ENCODE measurements at places on chromosomes 1 and 21. TPM values are rescaled to one million over a fixed set of nuclear protein-coding genes. Genes with fewer than 3 reads are reported as not detected.
A peak's percentile ranks its signal among the peaks of the same experiment; 100 is the strongest.

DNA sequence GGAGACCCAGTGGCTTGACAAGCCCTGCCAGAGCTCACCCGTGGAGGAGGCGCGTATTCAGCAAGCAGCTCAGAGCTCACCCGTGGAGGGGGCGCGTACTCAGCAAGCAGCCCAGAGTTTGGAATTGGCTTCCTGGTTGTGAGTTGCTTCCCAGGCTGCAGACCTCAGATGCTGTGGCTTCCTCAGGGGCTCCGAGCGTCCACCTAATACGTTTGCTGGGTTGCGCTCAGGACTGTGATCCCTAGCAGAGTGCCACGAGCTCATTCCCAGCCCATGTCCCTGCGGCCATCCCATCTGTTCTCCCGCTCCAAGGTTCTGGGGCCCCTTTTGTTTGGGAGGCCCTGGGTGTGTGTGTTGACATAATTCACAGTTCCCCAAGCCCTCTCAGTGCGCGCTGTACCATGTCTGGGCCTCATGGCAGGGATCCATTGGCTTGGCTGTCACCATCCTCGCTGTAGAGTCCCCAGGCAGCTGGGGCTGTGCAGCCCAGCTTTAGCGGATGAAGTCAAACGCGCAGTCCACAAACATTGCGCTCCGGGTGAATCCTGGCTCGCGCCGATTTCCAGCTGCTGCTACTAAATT, 3.6 kb downstream of the AJAP1 start:
- DNase-seq: no peak

DNA sequence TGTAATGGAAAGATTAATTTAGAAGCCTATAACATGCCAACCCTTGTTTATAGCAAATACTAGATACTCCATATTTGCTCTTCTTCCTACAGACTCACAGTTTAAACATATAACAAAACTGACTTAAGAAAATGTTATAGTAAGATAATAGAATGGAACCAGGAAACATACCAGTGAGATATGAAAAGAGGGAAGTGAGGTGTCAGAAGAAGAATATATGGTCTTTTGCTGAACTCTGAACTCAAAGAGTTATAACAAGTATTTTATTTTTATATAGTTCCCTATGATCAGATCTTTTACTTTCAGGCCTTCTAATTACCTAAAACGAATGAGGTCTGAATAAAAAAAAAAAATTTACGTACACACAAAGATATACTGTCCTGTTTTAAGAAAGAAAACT, 20.9 kb downstream of the TMED5 start:
- DNase-seq: no peak

- DNase-seq: no peak
Measured at GRCh38 chr1:198929111-198929604, 290.3 kb downstream of the PTPRC start.

DNA sequence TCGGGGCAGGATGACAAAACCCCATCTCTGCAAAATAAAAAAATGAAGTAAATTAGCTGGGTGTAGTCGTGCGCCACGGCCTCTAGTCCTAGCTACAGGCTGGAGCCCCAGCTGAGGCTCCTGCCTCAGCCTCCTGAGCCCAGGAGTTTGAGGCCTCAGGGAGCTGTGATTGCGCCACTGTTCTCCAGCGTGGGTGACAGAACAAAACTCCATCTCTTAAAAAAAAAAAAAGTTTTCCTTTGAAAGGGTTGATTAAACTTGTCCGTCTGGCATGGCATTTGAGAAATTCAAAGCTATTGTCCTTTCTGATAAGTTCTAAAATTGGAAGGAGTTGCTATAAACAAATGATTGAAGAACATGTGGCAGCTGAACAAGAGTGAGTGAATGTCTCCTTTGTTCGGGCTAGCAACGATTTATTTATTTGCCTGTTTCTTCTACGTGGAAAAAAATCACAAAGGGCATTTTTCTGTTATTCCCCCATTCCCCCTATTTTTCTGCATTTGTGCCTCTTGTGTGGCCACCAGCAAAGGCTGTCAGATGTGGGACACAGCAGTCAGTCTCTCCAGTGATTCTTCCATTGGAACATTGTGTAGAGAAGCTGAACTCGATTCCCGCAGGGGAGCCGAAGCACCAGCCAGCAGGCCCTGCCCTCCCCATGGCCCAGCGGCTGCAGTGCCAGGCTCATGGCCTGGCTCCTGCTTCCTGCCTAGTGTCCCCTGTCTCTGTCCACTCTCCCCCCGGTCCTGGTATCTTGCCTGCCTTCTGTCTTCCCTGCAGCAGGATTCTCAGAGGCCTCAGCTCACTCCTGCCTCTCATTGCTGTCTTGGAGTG, 21.5 kb upstream of the PWP2 start:
- no peak for DNase-seq

- no peak for DNase-seq
Measured at GRCh38 chr1:15525050-15526020, 1.3 kb upstream of the DNAJC16 start.

DNA sequence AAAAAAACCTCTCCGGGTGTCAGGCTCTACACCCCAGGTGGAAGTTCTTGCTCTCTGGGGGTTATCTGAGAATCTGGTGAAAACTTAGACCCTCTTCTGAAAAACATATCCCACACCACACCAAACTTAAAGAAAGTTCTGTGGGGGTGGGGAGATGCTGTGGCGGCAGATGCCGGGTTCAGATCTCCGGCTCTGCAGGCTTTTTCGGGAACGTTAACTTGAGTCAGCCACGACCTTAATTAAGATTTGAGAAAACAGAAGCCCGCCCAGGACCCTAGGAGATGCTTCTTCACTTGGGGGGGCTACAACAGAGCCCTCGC, 2.3 kb downstream of the RCC2 start:
- DNase-seq: no peak

- no peak for DNase-seq
Measured at GRCh38 chr1:28534671-28535070, 18.2 kb upstream of the TRNAU1AP start.

DNA sequence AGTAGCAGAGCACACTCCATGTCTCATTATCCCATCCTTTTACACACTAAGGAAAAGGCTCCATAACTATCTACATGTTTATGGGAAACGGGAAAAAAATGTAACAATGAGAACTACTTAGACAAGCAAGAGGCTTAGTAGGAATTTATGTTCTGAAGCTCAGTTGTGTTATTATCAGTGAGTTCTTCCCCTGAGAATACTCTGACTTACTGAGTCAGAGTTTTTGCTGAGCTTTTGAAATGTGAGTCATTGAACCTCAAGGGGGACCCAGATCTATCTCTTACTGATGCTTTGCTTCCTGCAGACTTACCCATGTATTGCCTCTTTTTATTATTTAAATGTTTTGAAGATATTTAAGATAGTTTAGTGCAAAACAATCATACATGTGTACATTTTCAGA, 20.1 kb downstream of the CFHR5 start:
- DNase-seq: no peak

GRCh38 chr1:175402336-175402735, 209.8 kb upstream of the KIAA0040 start:
- peak; percentile 0 for DNase-seq

GRCh38 chr1:230067871-230068620, 1.0 kb downstream of the GALNT2 start:
- no peak for DNase-seq

The CD34 gene
- 1.2 TPM for polyA plus RNA-seq

The PARK7 gene
- polyA plus RNA-seq: 242 TPM

- DNase-seq: no peak
Measured at GRCh38 chr1:183652547-183653461, at the start of gene APOBEC4. Gene APOBEC4, minus strand, starts transcription at chr1:183653316. Its CDS starts 4,535 bp downstream, at chr1:183648781.

The TMCC2 gene
- 3.4 TPM for polyA plus RNA-seq

GRCh38 chr21:26469789-26470188, 103.3 kb downstream of the CYYR1 start:
- DNase-seq: peak; percentile 67

The PTPRC gene
- polyA plus RNA-seq: 0.20 TPM

The PAQR7 gene
- 10.5 TPM for polyA plus RNA-seq

- DNase-seq: no peak
Measured at GRCh38 chr1:157961805-157962762, 31.4 kb upstream of the KIRREL1 start.

GRCh38 chr1:245917403-245917802, 589.7 kb downstream of the SMYD3 start:
- no peak for DNase-seq

The VAV3 gene
- polyA plus RNA-seq: 0.01 TPM

GRCh38 chr1:23817633-23818032, 7.6 kb downstream of the HMGCL start:
- no peak for DNase-seq

The ZBTB8B gene
- polyA plus RNA-seq: not detected

DNA sequence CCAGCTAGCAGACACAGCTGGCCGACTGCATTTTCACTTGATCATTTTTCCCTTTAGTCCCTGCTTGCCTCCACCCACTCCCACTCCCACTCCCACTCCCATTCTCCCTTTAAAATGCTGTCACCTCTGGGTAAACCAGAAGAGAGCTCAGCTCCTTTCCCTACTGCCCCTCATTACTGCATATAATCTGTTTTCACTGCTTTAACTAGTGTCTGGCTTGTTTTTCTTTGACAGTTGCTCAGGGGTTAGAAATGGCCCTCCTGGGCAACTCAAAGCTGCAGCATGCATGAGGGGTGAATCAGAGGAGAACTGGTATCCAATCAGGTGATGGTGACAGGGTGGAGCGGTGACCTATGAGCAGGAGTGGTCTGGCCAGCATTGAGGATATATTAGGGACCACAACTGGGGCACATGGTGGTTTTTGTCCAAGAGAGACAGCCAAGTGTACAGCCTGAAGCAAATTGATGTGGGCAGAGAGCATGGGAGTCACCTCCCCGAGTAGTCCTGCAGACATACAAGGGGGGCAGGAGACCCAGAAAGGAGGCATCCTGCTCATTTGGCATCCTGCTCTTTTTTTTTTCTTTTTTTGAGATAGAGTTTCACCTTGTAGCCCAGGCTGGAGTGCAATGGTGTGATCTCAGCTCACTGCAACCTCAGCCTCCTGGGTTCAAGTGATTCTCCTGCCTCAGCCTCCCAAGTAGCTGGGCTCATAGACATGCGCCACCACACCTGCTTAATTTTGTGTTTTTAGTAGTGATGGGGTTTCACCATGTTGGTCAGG, 42.6 kb upstream of the SRSF10 start:
- DNase-seq: peak; percentile 84

DNA sequence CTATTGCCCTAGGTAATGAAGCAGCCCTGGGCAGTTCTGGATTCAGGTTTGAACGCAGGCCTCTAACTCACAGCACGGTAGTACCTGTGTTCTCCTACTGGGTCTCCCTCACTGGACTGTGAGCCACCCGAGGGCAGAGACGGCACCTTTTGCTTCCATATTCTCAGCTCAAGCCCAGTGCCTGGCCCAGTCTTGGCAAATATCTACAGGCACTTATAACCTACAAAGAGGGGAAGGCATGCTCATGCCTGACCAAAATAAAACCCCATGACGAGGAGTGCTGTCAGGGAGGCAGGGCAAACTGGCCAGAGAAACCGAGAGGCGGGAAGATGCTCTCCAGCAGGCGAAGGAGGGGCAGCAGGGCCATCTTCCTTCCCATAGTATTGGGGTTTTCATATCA, 91.1 kb downstream of the DDX20 start:
- no peak for DNase-seq

The RPF1 gene
- 17.1 TPM for polyA plus RNA-seq

DNA sequence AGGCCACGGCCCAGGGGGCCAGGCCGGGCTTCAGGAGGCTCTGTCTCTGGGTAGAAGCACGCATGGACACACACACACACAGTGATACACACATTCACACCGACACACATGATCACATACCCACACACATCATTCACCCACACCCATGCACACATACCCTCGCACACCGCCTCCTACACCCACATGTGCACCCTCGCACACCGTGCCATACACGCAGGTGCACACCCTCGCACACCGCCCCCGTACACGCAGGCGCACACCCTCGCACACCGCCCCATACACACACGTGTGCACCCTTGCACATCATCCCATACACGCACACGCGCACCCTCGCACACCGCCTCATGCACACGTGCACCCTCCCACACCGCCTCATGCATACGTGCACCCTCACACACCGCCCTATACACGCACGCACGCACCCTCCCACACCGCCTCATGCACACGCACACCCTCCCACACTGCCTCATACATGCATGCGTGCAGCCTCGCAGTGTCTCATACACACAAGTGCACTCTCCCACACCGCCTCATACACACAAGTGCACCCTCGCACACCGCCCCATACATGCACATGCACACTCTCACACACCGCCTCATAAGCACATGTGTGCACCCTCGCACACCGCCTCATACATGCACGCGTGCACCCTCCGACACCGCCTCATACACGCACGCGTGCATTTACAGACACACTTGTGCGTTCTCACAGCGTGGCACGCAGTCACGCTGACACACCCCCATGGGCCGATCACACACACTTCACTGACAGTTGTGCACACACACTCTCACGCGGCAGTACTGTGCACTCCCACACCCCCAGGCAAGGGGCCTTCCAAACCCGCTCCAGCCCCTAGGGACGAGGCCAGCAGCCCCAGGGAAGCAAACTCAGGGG, 128.1 kb downstream of the SIK1 start:
- no peak for DNase-seq

DNA sequence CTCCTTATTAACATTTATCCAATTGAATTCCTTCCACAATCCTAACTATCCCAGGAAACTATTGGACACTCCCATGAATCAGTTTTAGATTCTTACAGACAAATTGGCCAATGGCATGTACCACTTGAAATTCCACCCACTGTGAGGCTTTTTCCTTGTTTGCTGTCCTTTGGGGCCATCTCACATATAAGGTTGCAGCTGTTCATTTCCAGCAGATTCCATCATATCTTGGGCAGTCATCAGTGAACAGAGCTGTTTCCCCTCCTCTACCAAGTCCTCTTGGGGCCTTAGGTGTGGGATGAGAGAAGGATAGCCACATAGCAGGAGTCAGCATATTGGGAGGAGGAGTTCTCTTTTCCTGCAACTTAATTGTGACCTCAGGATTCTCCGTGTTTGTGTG, 109.1 kb downstream of the HHAT start:
- DNase-seq: no peak

- peak; percentile 4 for DNase-seq
Measured at GRCh38 chr1:88061492-88062177, 622.4 kb upstream of the PKN2 start.

DNA sequence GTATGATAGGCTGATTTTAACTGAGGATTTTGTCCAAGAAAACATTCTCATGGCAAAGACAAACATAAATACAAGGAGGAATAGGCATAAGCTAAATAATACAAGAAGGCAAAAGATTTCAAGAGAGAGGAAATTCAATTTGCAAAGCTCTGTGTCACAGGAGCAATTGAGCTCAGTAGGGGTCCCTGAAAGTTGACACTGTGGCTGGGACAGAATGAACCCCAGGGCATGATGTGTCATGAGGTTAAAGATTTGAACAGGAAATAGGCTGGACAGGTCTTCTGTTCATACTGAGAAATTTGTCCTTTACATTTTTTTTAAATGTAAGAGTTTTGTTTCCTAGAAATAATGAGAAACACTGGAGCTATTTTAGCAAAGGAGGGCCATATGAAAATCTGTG, 555.4 kb upstream of the NEGR1 start:
- no peak for DNase-seq

Data from BJ (cell line).